Psoas muscle (tissue), 8 donors: ENCODE measurements at places on chromosomes 16 and 17. TPM values are rescaled to one million over a fixed set of nuclear protein-coding genes. Genes with fewer than 3 reads are reported as not detected.

FN3K gene
- 5.9 TPM for total RNA-seq

CDK3 gene
- total RNA-seq = 1.4 TPM

MARCHF10 gene
- total RNA-seq = not detected

- no peak for DNase-seq
Measured at GRCh38 chr17:20074489-20074888, 65.3 kb downstream of the SPECC1 start.

KRT32 gene
- total RNA-seq = not detected

DNA sequence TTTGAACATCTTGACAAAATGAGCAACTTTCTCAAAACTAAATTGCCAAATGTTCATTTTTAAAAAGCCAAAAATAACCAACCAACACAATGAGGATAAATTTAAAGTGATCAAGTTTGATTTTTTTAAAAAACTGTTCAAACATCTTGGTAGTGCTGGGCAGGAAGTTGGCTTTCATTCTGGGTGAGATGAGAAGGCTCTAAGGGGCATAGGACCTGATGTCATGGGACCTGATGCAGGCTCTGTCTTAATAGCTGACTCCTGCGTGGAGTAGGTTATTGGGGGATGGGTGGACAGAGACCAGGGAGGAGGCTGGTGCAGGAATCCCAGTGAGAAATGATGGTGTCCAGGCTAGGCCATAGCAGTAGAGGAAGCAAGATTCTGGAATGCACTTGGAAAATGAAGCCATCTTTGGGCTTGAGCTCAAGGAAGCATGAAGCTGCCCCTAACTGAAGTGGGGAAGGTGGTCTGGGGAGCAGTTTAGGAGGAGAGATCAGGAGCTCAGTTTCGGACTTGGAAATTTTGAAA, 20.4 kb downstream of the NLRC5 start:
- DNase-seq = no peak

- DNase-seq = no peak
Measured at GRCh38 chr17:59492091-59492451, 73.3 kb upstream of the DHX40 start.

DNA sequence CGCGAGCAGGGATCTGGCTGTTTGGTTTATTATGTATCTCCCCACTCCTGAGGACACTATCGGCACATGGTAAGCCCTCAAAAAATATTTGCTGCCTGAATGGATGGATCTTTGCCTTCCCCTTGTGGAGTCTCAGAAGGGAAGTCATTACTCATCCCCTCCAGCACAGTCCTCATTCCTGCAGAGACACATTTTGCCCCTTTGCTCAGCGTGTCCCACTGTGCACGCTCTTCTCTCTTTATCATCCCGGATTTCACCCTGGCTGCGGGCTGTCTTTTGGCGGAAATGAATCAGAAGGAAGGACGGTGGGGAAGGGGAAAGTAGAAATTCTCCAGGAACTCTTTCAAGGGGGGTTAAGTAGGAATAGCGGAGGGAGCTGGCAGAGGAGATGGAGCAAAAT, 125.2 kb upstream of the CDC42EP4 start:
- no peak for DNase-seq

CD68 gene
- 32.7 TPM for total RNA-seq
